Ovary (tissue), 10 donors: ENCODE measurements at places on chromosomes 11 and 22. TPM values are rescaled to one million over a fixed set of nuclear protein-coding genes. Genes with fewer than 3 reads are reported as not detected.

DNA sequence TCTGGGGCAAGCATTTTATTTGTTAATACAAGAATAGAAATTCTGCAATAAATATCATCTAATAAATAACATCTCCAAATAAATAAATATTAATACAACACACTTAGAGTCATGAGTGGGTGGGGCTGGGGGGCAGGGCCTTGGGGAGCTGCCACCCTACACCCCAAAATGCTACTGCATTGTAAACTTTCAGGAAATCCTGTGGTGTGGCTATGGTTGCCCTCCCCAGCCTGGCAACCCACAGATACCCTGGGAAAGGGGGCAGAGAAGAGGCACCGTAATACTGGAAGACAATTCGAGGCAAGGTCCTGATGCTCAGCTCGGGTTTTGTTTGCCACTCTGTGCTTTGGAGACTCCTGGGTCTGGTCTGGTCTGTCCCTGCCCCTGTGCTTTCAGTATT lies 9.2 kb downstream of the CLCF1 start:
- DNase-seq = no peak

GRCh38 chr22:30832407-30832987 lies 136.1 kb downstream of the MORC2 start:
- DNase-seq = no peak

- DNase-seq = no peak
Measured at GRCh38 chr11:34214961-34215805, 109.8 kb downstream of the NAT10 start.

GRCh38 chr22:22463855-22464540 lies 44.5 kb downstream of the ZNF280B start:
- DNase-seq = peak; percentile 40

- DNase-seq = no peak
Measured at GRCh38 chr11:105071089-105071732, 26.1 kb upstream of the CARD16 start.

GRCh38 chr11:10969387-10969786 lies 111.5 kb upstream of the ZBED5 start:
- no peak for DNase-seq

- DNase-seq = no peak
Measured at GRCh38 chr11:69909561-69910518, 90.6 kb upstream of the FGF3 start.

DNA sequence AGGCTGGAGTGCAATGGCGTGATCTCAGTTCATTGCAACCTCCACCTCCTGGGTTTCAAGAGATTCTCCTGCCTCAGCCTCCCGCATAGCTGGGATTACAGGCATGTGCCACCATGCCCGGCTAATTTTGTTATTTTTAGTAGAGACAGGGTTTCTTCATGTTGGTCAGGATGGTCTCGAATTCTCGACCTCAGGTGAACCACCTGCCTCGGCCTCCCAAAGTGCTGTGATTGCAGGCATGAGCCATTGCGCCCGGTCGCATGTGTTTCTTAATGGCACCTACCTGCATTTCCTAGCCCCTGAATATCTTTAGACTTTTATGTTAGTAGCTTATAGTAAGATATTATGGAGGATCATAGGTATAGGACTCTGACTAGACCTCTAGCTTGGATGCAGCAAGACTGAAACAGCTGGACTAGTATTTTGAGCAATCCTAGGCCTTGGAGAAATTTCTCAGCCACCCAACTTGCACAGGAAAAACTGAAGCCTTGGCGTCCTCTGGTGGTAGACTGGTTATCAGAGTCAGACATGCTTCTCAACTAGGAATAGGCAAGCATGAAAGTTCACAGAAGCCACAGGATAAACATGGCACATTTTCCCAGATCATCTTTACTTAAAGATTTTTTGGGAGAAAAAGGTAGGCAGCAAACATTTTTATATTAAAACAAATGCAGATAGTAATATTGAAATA lies 22.7 kb upstream of the C1QTNF4 start:
- DNase-seq = peak; percentile 62

DNA sequence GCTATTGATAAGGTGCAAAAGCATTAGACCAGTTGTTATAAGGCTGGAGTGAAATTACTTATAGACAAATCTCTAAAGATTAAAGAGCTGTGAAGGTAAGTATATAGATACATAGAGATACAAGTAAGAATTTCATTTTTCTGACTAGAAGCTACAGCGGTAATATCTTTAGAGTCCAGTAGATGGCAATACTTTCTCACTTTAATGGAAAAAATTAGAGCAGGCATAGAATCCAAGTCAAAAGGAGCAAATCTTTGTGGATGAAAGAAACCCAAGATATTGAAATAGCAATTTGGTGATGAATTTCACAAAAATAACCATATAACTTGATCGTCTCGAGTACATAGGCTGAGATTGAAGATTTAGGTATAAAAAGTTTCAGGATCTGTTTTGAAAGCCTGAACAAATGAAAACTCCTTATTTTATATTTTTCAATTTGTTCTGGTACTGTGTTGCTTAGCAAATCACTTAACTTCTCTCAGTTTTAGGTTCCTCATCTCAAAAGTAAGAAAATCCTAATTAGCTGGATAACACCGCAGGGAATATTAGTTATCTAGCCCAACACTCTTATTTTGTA lies 81.9 kb downstream of the UVRAG start:
- no peak for DNase-seq

DNA sequence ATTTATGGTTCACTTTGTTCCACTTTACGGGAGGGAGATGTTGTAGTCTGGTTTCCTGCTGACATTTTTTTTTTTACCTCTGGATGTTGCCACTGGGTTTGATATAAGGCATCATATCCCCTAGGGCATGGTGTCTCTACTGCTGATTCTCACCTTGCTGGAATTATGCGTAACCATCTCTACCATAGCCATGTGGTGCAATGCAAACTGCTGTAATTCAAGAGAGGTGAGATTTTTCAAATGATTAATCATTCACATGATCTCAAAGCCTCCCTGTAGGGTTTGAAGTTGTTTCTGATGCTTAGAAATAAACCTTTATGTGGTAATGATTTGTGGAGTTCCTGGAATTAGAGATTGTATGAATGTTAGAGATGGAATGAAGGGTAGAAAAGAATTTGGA lies 13.0 kb downstream of the MS4A3 start:
- no peak for DNase-seq

- peak; percentile 42 for DNase-seq
Measured at GRCh38 chr22:29216873-29217666, 11.4 kb downstream of the EMID1 start.

DNA sequence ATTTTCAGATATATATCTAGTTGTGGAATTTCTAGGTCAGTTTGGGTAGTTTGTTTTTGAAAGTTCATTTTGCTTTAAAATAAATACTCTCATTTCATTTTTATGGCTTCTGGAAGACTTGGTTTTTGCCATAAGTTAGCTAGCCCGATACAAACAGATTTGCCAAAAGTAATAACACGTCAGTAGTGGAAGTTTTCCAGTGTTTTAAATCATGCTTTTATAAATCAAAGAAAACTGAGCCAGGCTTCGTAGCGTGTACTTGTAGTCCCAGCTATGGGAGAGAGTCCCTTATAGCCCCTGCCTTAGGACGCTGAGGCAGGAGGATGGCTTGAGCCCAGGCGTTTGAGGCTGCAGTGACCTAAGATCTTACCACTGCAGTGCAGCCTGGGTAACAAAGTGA lies 21.7 kb upstream of the MICALL1 start:
- no peak for DNase-seq

Gene BAIAP2L2
- polyA plus RNA-seq = not detected

Gene TRMU
- polyA plus RNA-seq = 15.2 TPM

Gene TRIM34
- polyA plus RNA-seq = 16.6 TPM
